ENCODE measurements at places on chromosomes 16 and 17.

DNA sequence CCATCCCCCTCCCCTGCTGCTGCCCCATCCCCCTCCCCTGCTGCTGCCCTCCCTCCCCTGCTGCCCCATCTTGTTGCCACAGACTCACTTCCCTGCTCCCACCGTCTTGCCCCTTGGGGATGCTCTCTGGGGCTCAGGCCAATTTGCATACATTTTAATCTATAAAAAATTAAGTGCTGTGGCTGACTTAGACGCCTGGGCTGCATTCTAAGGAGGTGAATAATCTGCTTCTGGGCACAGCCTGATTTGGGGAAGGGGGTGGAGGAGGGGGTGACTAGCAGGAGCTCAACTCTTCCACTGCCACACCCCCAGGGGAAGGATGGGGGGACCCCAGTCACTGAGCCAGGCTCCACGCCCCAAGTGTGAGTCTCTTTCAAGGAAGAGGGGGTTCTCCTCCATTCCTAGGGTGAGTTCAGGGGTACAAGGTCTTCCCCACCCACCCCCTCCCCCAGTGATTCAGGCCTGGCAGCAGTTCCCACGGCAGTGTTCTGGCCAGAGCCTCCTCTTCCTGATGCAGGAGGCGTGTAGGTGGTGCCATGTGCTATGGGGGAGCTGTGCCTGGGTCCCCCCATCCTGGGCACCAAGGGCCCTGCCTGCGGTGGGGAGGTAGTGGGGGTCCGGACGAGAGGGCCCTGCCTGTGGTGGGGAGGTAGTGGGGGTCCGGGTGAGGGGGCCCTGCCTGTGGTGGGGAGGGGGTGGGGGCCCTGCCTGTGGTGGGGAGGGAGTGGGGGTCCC lies 5.0 kb downstream of the DPH1 start:
- no peak for DNase-seq

- DNase-seq = no peak
Observed at GRCh38 chr17:82985973-82986372, 93.4 kb upstream of the METRNL start.

- DNase-seq = no peak
Observed at GRCh38 chr17:50322271-50322670, 23.7 kb upstream of the XYLT2 start.

- no peak for DNase-seq
Observed at GRCh38 chr16:10892782-10893318, 15.8 kb downstream of the CIITA start.

- DNase-seq = no peak
Observed at GRCh38 chr16:81718637-81719036, 60.5 kb upstream of the PLCG2 start.

DNA sequence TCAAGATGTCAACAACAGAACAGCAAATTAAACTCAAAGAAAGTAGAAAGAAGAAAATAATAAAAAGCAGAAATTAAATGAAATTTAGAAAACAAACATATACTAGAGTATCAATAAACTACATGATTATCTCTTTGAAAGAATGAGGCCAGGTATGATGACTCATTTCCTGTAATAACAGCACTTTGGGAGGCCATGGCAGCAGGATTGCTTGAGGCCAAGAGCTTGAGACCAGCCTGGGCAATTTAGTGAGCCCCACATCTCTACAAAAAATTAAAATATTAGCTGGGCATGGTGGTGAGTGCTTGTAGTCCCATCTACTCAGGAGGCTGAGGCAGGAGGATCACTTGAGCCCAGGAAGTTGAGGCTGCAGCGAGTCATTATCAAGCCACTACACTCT lies 232.5 kb downstream of the RAB11FIP4 start:
- DNase-seq = no peak

GRCh38 chr17:74599023-74599399 lies 6.9 kb upstream of the CD300LD start:
- DNase-seq = no peak

GRCh38 chr16:13962232-13962631 lies 42.3 kb downstream of the ERCC4 start:
- DNase-seq = no peak

- DNase-seq = no peak
Observed at GRCh38 chr17:43846963-43847371, at the start of gene CD300LG. Gene CD300LG (plus strand): TSS chr17:43847176. CDS start chr17:43847217, 41 bp downstream.

DNA sequence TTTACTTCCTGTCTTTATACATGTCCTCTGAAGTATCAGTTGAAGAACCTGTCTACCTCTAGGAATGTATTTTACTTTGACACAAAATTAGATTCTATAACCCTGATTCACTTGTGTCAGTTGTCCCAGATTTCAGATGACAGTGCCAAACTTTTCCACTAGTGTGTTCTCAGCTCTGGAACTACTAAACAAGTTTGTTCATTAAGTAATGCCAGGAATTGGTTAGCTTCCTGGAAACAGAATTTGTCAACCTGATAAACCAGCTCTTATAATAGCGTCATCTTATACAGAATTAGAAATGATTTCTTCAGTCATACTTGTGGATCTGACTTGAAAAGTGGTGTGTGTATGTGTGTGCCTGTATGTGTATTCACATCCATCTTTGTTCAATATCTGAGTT lies 7.4 kb downstream of the MAP3K3 start:
- no peak for DNase-seq

GRCh38 chr17:40612599-40613244 lies 34.9 kb downstream of the SMARCE1 start:
- no peak for DNase-seq

- DNase-seq = no peak
Observed at GRCh38 chr17:2706911-2707510, 4.6 kb downstream of the CLUH start.

- DNase-seq = no peak
Observed at GRCh38 chr17:28029044-28029443, 13.4 kb upstream of the NLK start.

DNA sequence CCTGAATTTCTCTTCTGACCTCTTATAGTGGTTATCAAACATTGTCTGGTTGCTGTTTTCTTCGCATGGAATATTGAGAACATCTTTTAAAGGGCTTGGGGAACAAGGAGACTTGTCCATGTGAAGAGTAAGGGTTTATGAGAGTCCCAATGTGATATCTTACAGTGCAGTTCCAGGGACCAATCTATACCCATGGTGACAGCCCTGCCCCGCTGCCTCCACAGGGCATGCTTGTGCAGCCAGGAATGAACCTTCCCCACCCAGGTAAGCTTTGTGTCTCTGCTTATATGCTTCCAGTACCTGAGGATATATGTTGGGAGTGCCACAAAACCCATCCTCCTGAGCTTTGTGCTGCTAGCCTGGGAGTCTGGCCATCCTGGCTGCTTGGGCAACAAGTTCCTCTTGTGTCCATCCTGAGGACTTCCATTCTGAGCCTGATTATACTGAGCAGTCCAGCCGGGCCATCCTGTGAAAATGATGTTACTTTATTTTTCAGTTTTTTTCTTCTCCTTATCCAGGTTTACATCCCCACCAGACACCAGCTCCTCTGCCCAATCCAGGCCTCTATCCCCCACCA lies 9.5 kb upstream of the RAPGEFL1 start:
- DNase-seq = no peak

- DNase-seq = peak; percentile 44
Observed at GRCh38 chr16:88405216-88406060, 22.7 kb downstream of the ZNF469 start.

GRCh38 chr16:57009643-57010170 lies 20.4 kb downstream of the NLRC5 start:
- no peak for DNase-seq

DNA sequence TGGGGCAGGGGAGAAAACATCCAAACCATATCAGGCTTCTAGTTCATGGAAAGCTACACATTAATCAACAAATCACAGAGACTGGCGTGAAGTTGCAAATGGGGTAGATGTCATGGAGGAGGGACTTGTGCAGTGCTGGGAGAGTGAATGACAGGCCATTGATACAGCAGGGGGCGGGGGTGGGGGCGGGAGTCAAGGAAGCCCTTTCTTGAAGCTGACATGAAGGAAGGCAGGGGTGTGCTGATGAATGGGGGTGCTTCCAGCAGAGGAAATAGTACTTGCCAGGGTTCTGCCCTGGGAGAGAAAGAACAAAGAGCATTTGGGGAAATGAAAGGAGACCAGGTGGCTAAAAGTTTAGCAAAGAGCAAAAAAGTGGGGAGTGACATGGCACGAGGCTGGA lies 269.9 kb downstream of the SHISA9 start:
- DNase-seq = no peak

- DNase-seq = no peak
Observed at GRCh38 chr16:86917471-86918365, 339.4 kb downstream of the FOXL1 start.

- DNase-seq = no peak
Observed at GRCh38 chr16:48676836-48677235, 66.9 kb upstream of the N4BP1 start.

- no peak for DNase-seq
Observed at GRCh38 chr16:26710450-26710849, 356.3 kb upstream of the C16orf82 start.

DNA sequence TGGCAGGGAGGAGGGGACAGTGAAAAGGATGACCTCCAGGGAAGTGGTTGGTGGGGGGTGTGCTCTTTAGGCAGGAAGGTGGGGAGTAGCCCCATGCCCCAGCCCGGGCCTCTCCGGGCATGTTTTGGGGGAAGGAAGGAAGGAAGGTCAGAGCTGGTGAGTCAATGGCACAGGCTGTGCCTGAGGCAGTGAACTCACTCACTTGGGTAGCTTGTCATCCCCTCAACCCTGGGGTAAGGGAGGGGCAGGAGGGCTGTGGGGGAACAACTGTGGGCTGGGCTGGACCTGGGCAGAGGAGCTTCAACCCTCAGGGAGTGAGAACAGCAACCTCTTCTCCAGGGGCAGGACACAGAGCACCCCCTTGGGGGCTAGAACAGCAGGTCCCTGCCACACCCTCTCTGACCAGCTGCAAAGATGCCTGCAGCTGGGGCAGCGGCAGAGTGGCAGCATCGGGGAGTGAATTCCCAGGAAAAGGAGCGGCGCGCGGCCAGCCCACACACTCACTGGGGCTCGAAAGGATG lies 6.3 kb downstream of the CSF3 start:
- peak; percentile 44 for DNase-seq

DNA sequence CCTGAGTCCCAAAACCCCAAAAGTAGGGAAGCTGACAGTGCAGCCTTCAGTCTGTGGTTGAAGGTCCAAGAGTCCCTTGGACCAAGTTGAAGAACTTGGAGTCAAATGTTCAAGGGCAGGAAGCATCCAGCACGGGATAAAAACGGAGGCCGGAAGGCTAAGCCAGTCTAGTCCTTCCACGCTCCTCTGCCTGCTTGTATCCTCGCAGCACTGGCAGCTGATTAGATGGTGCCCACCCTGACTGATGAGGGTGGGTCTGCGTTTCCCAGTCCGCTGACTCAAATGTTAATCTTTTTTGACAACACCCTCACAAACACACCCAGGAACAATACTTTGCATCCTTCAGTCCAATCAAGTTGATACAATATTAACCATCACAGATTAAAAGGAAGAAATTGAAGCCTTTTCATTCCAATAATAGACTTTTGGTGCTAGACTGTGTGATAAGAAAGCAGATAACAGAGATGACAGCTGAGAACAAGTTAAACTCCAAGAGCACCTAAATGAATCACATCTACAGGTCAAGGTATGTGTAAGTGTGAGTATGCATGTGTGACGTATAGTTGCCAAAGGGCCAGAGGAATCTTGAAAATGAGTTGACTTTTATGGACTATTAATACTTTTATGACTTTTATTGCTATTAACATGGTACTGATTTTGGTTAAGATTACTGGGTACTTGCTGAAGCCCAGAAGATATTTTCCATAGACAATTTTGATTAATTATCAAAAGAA lies 933.5 kb upstream of the SOX9 start:
- no peak for DNase-seq

DNA sequence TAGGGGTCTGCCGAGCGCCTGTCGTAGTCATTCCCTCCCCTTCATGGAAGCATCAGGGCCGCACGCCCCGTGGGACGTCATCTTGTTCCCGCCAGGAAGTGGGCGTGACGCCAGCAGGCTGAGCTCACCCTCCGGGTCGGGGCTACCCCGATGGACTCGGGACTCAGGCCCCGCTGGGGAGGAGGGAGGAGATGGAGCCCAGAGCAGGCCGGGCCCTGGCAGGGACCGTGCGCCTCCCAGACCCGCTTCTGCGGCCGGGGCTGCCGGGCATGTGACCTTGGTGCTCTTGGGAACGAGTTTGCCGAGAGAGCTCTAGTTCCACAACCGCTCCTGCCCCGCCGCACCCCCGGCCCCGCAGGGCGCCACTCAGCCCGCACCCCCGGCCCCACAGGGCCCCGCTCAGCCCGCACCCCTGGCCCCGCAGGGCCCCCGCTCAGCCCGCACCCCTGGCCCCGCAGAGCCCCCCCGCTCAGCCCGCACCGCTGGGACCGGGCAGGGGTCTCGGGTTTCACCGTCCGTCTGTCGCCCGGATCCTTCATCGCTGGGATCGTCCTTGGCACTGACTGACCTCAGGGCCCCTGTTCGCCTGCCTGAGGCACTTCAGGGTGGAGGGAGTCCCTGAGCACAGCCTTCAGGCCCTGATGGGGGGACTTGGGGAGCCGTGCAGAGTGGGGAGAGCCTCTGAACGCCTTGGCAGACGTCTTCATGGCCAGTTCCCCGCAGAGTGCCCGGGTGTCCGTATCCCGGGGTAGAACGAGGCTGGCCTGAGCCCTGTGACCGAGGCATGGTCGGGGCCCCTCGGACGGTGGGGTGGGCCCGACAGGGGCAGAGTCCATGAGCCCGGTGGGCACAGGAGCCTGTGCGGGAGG lies 5.8 kb downstream of the CACNA1H start:
- no peak for DNase-seq

DNA sequence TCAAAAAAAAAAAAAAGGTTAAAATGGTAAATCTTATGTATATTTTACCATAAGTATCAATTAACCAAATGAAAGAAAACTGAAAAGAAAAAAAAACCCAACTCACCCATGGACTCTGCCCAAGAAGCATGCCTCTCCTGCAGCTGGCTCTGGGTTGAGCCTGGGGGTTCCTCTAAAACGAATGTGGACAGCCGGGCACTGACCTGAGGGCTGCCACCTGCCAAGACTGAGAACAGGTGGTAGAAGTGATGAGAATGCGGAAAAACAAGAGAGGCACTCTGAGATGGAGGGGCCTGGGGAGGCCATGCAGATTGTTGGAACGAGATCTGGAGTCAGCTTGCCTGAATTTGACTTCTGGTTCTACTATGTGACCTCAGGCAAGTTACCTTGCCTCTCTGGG lies 85.5 kb upstream of the MSI2 start:
- no peak for DNase-seq

DNA sequence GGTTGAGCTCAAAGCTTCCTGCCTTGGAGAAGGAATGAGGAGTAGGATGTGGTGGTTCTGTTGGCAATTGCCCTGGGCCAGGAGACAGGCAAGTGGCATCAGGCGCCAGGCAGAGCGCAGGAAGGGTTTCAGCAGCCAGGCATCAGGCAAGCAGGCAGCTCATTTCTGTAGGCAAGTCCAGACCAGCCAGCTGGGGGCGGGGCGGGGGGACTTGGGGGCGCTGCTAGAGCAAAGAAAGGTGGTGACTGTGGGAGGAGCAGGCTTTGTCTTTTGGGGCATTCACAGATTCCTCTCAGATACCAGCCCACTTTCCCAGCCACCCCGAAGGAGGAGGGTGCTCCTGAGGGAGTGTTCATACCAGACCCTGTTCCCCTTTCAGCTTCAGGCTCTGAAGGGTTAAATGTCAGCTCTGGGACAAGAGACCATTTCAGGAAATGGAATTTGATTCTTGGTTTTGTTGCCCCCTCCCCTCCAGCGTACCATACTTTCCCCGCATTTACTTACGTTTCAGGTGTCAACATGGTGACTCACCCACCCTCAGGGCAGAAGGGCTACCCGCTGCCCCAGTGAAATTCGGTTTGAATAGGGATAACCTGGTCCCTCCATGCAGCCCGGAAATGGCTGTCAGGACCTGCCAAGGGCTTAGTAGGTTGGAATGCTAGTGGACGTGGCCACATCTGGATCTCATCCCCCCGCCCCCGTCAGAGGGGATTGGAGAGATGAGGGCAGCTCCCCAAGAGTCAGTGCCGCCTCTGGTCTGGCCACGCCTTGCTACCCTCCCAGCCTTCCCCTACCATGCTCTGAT lies 13.2 kb downstream of the NGFR start:
- peak; percentile 25 for DNase-seq

Data from AG09319 (cell line).